ENCODE measurements at places on chromosomes 1 and 21.
A peak's percentile ranks its signal among the peaks of the same experiment; 100 is the strongest.

DNA sequence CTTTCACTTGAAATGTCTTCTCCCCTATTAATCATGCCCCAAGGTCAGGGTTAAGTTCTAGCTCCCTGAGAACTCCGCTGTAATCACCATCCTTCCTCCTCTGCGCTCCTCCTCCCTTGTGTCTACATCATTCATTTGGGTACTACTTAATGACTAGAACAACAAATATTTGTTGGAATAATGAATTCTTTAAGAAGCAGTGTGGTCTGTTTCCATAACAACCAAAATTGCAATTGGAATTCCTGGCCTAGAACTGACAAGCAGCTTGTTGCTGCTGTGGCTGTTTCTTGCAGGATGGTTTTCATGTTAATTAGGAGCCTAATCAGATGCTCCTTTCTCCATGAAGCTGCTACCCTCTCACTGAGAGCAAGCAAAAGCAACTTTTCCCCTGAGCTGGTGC is 192.5 kb downstream of the ZZZ3 start:
- no peaks in the 10 kb centered on the region for H3K27me3 ChIP-seq
- H3K27ac ChIP-seq: no peak overlapping the region
- H3K4me3 ChIP-seq: no peak overlapping the region
- DNase-seq: no peak

GRCh38 chr1:43425045-43425444 is 28.7 kb downstream of the HYI start:
- no peaks in the 10 kb centered on the region for H3K27me3 ChIP-seq
- no peaks in the 10 kb centered on the region for H3K4me1 ChIP-seq
- DNase-seq: peak; percentile 2
- H3K27ac ChIP-seq: no peak overlapping the region
- no peak overlapping the region for H3K4me3 ChIP-seq

DNA sequence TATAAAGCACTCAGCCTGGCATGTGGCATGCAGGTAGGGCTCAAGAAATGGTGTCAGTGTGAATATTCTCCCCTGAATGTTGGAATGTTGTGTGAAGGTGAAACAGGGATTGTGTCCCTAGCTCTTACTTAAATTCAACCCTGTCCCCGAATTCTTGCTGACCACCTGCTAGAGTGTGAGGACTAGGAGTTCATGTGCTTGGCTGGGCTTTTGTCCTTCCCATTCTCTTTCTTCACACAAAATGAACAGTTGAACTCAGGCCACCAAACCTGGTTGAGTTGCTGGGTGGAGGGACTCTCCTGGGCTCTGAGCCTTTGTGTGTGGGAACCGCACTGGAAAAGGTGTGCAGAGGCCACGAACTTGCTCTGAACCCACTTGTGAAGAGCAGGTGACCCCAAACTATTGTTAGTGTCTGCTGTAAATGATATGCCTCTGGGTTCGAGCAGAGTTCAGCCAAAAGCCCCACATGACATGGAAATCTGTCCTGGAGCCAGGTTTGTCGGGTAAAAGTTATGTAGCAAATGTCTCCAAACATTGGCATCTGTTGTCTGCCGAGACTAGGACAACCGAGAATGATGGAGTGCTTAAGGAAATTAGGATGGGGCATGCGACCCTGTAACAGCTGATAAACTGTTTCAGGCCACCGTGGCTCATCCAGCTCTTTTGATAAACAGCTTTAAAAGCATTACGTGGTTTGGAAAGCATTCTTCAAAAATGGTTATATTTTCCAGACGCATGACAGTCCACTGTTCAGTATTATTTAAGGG is 144.2 kb downstream of the DHRS3 start:
- DNase-seq: peak; percentile 79
- H3K27me3 ChIP-seq: no peaks in the 10 kb centered on the region
- no peak overlapping the region for H3K4me3 ChIP-seq

- H3K27me3 ChIP-seq: no peaks in the 10 kb centered on the region
- peak overlapping the region; percentile 70 for H3K4me3 ChIP-seq
- no peak overlapping the region for H3K27ac ChIP-seq
- no peaks in the 10 kb centered on the region for H3K4me1 ChIP-seq
- no peak for DNase-seq
Observed at GRCh38 chr1:26307363-26307781, 936 bp upstream of the UBXN11 start.

- H3K27me3 ChIP-seq: no peaks in the 10 kb centered on the region
- H3K36me3 ChIP-seq: no peaks in the 10 kb centered on the region
- no peak overlapping the region for H3K27ac ChIP-seq
- no peak overlapping the region for H3K4me3 ChIP-seq
Observed at GRCh38 chr21:34179204-34179935, 106.0 kb downstream of the MRPS6 start.

GRCh38 chr1:234613128-234613875 is 3.3 kb upstream of the IRF2BP2 start:
- peak overlapping the region; percentile 100 for H3K27ac ChIP-seq
- H3K4me3 ChIP-seq: no peak overlapping the region
- no peaks in the 10 kb centered on the region for H3K36me3 ChIP-seq
- no peak for DNase-seq

- no peak overlapping the region for H3K27ac ChIP-seq
- DNase-seq: no peak
- H3K27me3 ChIP-seq: no peaks in the 10 kb centered on the region
- H3K4me3 ChIP-seq: no peak overlapping the region
- no peaks in the 10 kb centered on the region for H3K36me3 ChIP-seq
Observed at GRCh38 chr1:56426587-56427381, 152.6 kb downstream of the PLPP3 start.

DNA sequence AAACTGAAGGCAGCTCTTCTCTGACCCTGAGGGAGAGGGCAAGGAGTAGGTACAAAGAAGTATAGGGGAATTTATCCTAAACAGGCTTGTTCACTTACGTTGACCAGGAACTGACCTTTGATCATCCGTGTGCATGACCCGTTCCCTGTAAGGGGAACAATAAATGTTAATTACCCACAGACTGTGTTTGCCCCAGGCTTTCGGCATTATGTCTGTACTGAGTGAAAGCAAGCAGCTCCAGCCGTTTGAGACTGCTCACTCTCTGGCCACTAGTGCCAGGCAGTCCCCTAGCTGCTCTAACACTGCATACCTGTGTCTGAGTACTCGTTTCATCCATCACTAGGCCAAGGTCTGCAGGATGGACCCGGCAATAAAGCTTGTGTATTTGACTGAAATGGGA is 1365.3 kb downstream of the NCAM2 start:
- no peak overlapping the region for H3K27ac ChIP-seq
- no peak overlapping the region for H3K4me3 ChIP-seq
- no peak for DNase-seq
- no peaks in the 10 kb centered on the region for H3K4me1 ChIP-seq

DNA sequence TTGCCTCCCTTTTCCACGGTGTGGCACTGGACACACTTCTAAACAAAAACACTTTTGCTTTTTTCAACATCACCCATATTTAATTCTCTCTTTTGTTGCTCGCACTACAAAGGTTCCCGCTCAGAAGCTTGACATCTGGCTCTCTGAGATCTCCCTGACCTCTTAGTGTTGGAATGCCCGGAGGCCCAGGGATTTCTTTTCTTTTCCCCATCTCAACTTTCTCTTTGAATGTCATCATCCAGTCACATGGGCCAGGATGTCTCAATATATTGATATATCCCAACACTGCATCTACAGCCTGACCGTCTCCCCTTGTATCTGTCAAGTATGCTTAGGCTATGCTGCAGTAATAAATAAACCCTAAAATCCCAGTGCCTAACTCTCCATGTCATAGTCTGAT is 54.3 kb upstream of the DESI2 start:
- H3K27ac ChIP-seq: no peak overlapping the region
- no peaks in the 10 kb centered on the region for H3K36me3 ChIP-seq
- no peak overlapping the region for H3K4me3 ChIP-seq
- H3K27me3 ChIP-seq: no peaks in the 10 kb centered on the region

DNA sequence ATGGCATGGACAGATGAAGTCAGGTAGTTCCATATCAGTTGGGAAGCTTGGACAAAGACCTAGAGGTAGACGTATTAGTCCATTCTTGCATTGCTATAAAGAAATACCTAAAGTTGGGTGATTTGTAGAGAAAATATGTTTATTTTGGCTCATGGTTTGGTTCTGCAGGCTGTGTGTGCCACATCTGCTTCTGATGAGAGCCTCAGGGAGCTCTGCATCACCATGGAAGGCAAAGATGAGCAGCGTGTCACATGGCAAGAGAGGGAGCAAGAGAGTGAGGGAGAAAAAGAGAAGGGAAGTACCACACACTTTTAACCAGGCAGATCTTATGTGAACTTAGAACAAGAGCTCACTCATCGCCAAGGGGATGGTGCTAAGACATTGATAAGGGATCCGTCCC is 9.0 kb downstream of the TSACC start:
- DNase-seq: no peak
- no peak overlapping the region for H3K4me3 ChIP-seq
- H3K36me3 ChIP-seq: no peaks in the 10 kb centered on the region

GRCh38 chr1:31467005-31467674 is 54.1 kb downstream of the SERINC2 start:
- H3K27ac ChIP-seq: no peak overlapping the region
- H3K4me1 ChIP-seq: no peaks in the 10 kb centered on the region
- no peak overlapping the region for H3K4me3 ChIP-seq
- DNase-seq: no peak

GRCh38 chr1:160004001-160004400 is 27.8 kb downstream of the PIGM start:
- H3K27me3 ChIP-seq: no peaks in the 10 kb centered on the region
- no peak overlapping the region for H3K27ac ChIP-seq
- H3K4me3 ChIP-seq: no peak overlapping the region
- H3K4me1 ChIP-seq: no peaks in the 10 kb centered on the region
- H3K36me3 ChIP-seq: no peaks in the 10 kb centered on the region

DNA sequence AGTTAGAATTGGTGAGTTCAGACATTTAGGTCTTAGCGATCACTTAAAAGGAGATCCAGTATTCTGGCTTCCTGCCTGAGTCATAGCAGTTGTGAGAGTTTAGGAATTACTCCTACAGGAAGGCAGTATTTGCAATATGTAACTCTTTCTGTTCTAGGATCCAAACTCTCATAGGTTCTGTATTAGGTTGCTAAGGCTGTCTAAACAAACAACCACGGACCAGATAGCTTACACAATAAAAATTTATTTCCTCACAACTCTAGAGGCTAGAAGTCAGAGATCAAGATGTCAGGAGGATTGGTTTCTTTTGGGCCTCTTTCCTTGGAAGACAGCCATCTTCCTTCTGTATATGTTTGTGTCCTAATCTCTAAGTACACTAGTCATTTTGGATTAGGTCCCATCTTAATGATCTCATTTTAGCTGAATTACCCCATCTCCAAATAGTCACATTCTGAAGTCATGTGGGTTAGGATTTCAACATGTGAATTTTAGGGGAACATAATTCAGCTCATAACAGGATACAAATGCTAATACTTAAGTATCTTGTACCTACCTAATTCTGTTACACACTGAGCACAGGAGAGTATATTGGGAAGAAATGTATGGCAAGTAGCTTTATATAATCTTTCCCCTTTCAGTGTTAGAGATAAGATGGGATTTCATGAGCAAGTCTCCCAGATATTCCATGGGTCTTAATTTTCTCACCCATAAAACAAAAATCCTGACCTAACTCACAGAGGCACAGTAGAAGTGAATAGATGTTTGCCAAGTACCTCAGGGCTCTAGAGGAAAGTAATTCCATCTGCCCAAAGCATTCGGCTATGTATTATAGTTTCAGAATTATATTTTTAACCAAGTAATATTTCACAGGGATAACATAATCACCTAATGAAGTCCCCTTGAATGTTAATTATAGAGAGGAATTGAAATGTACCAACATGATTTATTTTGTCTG is 144.4 kb downstream of the PTBP2 start:
- H3K4me3 ChIP-seq: no peak overlapping the region
- H3K27ac ChIP-seq: no peak overlapping the region
- no peak for DNase-seq
- no peaks in the 10 kb centered on the region for H3K4me1 ChIP-seq
- H3K36me3 ChIP-seq: no peaks in the 10 kb centered on the region

GRCh38 chr1:77273891-77274290 is 7.9 kb upstream of the AK5 start:
- H3K36me3 ChIP-seq: no peaks in the 10 kb centered on the region
- no peak overlapping the region for H3K4me3 ChIP-seq
- no peaks in the 10 kb centered on the region for H3K4me1 ChIP-seq
- peaks cover 2% of the 10 kb centered on the region for H3K27me3 ChIP-seq
- no peak for DNase-seq
- no peak overlapping the region for H3K27ac ChIP-seq

- H3K4me1 ChIP-seq: peaks cover 32% of the 10 kb centered on the region
- no peak for DNase-seq
- H3K27me3 ChIP-seq: no peaks in the 10 kb centered on the region
- no peaks in the 10 kb centered on the region for H3K36me3 ChIP-seq
- H3K4me3 ChIP-seq: no peak overlapping the region
Observed at GRCh38 chr1:155007251-155007828, 4.7 kb downstream of the ZBTB7B start.

- no peak overlapping the region for H3K27ac ChIP-seq
- H3K4me1 ChIP-seq: no peaks in the 10 kb centered on the region
- no peaks in the 10 kb centered on the region for H3K27me3 ChIP-seq
- no peaks in the 10 kb centered on the region for H3K36me3 ChIP-seq
- DNase-seq: no peak
Observed at GRCh38 chr1:32521165-32521564, 18.1 kb upstream of the ZBTB8A start.

DNA sequence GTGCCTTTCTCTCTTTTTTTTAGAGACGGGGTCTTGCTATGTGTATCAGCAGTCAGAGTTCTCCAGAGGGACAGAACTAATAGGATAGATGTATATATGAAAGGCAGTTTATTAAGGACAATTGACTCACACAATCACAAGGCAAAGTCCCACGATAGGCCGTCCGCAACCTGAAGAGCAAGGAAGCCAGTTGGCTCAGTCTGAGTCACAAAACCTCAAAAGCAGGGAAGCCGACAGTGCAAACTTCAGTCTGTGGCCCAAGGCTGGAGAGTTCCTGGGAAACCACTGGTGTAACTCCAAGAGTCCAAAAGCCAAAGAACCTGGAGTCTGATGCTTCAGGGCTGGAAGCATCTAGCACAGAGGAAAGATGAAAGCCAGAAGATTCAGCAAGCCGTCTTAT is 16.3 kb upstream of the H3-3A start:
- no peaks in the 10 kb centered on the region for H3K36me3 ChIP-seq
- H3K27me3 ChIP-seq: no peaks in the 10 kb centered on the region
- no peak overlapping the region for H3K4me3 ChIP-seq
- H3K4me1 ChIP-seq: no peaks in the 10 kb centered on the region
- no peak for DNase-seq
- no peak overlapping the region for H3K27ac ChIP-seq

- DNase-seq: no peak
- no peak overlapping the region for H3K27ac ChIP-seq
- H3K27me3 ChIP-seq: no peaks in the 10 kb centered on the region
- no peaks in the 10 kb centered on the region for H3K36me3 ChIP-seq
Observed at GRCh38 chr1:24344090-24344742, 25.1 kb downstream of the GRHL3 start.

- DNase-seq: no peak
- H3K36me3 ChIP-seq: no peaks in the 10 kb centered on the region
- H3K27me3 ChIP-seq: peaks cover 7% of the 10 kb centered on the region
Observed at GRCh38 chr1:9654051-9654833, 2.7 kb downstream of the PIK3CD start.

DNA sequence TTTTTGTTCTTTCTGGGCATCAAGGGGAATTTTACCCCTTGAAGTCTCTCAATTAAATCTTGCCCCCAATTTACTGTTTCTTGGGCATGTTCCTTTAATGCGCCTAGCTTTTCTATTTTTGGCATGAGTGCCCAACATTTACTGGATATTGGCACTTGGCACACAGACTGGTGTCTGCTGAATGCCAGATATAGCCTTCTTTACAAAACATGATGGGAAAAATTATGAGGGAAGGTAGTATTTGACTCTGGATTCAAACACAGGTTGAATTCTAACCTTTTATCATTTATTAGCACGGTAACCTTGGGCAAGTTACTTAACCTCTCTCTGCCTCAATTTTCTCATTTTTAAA is 88.3 kb upstream of the GPR52 start:
- no peaks in the 10 kb centered on the region for H3K36me3 ChIP-seq
- no peak overlapping the region for H3K27ac ChIP-seq
- H3K27me3 ChIP-seq: no peaks in the 10 kb centered on the region
- H3K4me3 ChIP-seq: no peak overlapping the region
